Muscle of back (tissue), 13 donors: ENCODE measurements at places on chromosomes 13 and 19.

DNA sequence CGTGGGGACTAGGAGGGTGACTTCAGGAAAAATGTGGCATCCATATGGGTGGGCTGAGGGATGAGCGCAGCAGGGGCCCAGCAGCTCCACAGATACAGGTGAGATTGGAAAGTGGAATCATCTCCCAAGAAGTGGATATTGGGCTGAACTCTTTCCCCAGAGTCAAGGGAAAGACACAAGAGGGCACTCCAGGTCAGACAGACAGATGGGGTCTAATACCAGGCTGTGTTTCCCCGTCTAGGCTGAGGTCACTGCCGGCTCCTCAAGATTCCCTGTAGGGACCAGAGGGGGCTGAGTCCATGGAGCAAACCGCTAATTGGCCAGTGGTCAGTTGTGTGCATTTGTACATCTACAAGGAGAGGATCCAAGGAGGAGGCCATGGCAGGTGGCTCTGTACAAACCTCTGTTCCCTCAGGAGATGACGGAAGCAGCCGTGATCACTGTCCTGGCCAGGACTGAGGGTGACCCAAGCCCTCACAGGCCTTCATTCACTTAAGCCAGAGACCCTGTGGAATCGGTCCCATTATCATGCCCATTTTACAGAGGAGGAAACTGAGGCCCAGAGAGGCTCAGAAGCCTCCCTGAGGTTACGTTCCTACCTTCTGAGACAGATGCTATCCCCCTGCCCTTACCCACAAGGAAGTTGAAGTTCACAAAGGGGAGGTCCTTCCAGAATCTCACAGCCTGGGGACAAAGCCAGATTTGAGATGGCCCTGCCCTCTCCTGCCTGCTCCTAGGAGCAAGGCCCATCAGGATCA lies 14.9 kb upstream of the IGLON5 start:
- no peak for DNase-seq

DNA sequence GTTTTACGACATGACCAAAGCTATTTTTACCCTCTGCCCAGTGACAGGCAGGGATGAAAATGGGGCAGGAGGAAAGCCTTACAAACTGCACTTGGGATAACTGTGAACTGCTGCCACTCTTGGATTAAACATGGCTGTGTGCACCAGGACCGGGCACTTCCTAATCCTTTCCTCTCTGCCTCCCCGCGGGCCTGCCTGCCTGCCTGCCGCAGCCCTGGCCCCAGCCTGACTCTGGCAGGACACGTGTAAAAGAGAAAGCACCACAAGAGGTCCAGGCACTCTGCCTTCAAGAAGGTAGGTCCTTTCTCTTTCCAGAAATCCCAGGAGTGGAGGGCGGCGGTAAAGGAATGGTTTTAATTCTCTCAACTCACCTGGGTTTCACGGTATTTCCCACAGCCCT lies 4.8 kb downstream of the TSHZ3 start:
- no peak for DNase-seq

GRCh38 chr19:27805848-27806247 lies 1407.1 kb downstream of the UQCRFS1 start:
- DNase-seq, result no peak

GRCh38 chr19:16942583-16942982 lies 53.8 kb downstream of the F2RL3 start:
- DNase-seq, result no peak

- DNase-seq, result peak; percentile 72
Observed at GRCh38 chr19:50658441-50659317, 9.4 kb downstream of the C19orf81 start.

GRCh38 chr19:4124638-4125037 lies 716 bp upstream of the MAP2K2 start:
- no peak for DNase-seq

GRCh38 chr19:17985037-17985818 lies 18.3 kb downstream of the KCNN1 start:
- no peak for DNase-seq

- DNase-seq, result no peak
Observed at GRCh38 chr19:17450264-17451075, 2.0 kb upstream of the TMEM221 start.

GRCh38 chr13:36431204-36432105 lies 840 bp upstream of the CCNA1 start:
- peak; percentile 31 for DNase-seq

- DNase-seq, result no peak
Observed at GRCh38 chr13:32823597-32823996, 192.6 kb upstream of the KL start.

- DNase-seq, result no peak
Observed at GRCh38 chr13:105031306-105031705, 1504.2 kb downstream of the EFNB2 start.

GRCh38 chr19:43148233-43148632 lies 38.1 kb downstream of the PSG5 start:
- no peak for DNase-seq

DNA sequence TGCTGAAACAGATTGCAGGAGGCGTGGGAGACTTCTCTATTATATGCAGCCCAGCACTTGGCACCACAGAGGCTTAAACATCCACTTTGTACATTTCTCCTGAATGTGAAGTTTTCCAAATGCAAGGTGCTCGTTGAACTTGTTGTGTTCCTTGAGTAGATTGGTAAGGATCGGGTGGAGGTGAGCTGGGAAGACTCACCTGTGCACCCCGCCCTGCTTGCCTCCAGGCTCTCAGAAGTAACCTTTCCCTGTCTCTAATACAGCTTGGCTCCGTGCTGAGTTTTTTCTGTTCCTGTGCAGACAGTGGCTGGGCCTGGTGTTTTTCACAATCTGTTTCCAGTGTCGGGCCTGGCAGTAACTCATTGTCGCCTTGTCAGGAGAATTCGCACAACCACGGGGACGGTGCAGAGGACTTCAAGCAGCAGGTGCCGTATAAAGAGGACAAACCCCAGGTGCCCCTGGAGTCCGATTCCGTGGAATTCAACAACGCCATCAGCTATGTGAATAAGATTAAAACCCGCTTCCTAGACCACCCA lies 12.3 kb downstream of the SIN3B start:
- DNase-seq, result no peak

GRCh38 chr19:13053761-13054625 lies 48.7 kb downstream of the LYL1 start:
- DNase-seq, result peak; percentile 93

DNA sequence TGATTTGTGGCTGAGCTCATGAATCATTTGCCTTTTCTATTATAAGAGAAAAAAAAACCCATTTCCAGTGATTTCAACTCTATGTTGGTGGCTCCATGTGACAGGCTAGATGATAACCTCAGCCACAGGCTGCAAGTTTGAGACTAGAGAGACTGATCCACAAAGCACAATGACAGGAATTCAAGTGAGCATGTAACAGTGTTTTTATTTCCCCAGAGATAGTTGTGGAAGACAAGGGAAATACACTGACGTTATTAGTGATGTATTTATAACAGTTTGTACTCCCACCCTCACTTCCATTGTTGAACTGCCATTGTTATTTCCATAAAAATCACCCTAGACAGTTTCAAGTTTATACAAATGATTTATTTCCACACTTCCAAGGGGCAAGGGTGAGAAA lies 27.9 kb upstream of the EDNRB start:
- DNase-seq, result no peak

DNA sequence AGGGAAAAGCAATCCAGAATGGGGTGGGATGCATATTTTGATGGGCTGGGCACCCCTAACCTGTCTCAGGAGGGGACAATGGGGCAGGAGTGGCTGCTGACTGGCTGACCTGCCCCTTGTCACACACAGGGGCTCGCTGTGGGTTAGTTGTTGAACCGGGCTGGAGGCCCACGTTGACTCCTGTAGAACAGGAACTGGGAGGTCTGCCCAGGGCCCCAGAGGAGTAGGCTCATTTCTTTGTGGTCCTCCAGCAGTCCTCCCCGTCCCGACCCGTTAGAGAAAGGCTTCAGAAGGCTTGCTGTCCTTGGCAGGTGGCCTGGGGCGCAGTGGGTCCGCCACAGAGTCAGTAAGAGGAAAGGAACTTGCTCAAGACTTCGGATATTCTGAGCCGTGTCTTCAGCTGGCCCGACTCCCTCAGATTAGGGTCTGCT lies 70.1 kb downstream of the COL4A1 start:
- DNase-seq, result no peak

- DNase-seq, result no peak
Observed at GRCh38 chr19:19657397-19657783, 6.1 kb downstream of the ATP13A1 start.

DNA sequence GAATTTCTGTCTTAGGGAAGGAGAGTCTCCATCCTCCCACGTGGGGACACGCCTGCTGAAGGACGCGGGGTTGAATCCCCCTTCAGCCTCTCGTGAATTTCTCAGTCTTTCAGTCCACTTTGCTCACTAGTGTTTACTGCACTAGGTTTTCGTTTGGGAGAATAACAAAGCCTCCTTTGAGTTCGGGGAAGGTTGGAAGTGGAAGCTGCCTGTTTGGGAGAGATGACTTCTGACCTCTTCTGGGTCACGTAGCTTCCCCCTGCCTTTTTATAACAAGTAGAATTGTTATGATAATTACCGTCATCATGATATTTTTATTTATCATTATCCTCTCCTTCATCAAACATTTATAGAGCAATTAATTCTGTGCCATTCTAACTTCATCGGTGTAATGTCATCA lies 60.7 kb downstream of the ATP11A start:
- no peak for DNase-seq

- no peak for DNase-seq
Observed at GRCh38 chr19:48606463-48607358, at the start of gene SPACA4. Gene SPACA4 (plus strand): TSS chr19:48606742. CDS start chr19:48606979, 237 bp downstream.

- no peak for DNase-seq
Observed at GRCh38 chr19:47309608-47310007, at the start of gene C5AR1. Gene C5AR1 (plus strand): TSS chr19:47309861. CDS start chr19:47309896, 35 bp downstream.

GRCh38 chr13:33684874-33685273 lies 133.1 kb upstream of the RFC3 start:
- no peak for DNase-seq

DNA sequence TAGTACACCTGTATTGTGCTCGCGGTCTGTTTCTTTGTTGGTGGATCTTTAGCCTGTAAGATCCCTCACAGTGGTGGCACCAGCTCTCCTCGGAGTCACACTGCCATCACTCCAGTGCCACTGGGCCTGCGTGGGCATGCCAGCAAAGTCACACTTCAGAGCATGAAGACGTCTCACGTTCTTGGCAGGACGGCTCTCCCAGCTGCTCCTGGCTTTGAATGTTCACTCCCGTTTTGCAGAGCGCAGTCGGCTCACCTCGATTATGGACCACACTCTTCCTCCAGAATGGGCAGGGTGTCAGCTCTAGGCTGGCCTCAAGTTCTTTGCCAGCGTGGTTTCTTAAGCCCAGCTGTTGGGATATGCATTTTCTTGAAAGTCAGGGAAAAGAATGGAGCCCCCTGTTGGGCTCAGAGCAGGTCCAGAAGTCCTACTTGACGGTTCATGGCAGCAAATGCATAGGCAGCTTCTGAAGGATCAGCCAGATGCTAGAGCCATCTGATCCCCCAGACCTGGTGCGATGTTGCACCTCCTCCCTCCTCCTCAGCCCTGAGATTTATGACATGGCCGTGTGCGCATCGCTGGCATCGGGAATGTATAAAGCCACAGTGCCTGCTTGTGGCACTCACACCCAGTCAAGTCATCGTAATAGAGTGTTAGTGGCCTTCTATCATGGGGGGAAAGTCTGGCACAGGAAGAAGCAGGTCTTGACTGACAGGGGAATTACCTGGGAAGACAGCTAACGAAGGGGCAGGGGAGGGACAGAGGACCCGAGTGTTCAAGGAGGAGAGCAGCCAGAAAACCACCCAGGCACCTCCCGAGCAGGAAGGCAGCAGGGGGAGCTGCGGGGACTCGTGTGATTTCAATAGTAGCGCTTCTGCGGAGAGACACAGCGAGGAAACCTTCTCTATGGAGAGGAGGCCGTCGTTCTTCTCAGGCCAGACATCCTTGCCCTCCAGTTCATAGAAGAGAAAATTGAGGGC lies 40.2 kb upstream of the NPAS1 start:
- no peak for DNase-seq

GRCh38 chr13:34435338-34435737 lies 506.7 kb upstream of the NBEA start:
- DNase-seq, result no peak

- DNase-seq, result no peak
Observed at GRCh38 chr13:80037505-80037888, 303.4 kb downstream of the SPRY2 start.

DNA sequence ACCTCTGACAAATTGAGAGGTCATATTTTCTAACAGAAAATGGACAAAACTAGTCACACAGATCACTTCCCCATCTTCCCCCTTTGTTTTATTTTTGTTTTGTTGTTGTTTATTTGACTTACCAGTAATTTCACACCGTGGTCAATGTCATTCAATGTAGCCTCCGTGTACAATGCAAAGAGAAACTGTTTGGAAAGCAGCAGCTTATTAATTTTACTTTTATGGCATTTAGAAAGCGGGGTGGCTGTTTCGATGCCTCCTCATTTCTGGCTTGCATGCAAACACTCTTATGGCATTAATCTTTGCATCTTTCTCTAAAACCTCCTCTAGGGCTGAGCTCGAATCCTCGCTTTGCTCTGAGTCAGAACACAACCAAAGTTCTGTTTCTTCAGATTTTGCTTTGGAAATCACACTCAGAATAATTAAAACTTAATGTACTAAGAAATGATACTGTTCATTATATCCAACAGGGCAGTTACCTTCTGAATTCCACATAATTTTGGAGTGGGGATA lies 77.0 kb downstream of the ZNF536 start:
- no peak for DNase-seq

- DNase-seq, result no peak
Observed at GRCh38 chr13:24606486-24607170, 73.6 kb upstream of the ATP12A start.

DNA sequence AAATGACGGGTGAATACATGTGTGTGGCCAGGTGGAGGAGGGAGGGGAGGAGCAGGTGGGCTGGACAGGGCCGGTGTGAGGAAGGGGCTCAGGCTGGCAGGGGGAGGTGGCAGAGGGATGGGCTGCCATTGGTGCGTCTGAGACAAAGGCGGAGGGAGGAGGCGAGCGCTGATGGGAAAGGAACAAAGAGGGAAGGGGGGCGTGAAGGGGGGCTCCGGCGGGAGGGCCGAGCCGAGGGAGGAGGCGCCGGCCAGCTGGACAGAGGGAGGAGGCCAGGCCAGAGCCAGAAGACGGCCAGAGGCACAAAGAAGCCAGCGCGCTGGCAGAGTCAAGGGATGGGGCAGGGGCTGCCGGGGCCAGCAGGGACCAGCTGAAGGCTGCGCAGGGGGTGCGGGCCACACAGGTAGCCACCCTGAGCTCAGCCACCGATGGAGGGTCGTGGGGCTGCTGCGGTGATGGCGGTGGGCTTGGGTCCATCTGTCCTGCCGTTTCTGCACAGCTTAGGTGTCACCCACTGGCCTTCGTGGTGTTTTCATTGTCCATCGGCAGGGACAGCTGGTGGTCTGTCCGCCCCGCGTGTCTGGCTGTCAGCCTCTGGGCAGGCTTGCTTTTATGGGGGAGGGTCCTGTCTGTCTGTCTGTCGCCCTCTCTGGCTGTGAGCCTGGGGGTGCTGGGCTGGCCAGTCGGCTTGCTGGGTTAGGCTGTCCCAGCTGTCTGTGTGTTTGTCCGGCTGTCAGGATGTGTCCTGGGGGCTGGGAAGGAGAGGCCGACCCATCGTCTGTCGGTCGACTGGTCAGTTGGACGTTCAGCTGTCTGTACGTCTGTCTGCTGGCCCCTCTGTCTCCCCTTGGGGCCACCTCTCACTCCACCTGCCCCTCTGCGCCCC lies 2.2 kb downstream of the APC2 start:
- no peak for DNase-seq
